ENCODE measurements at places on chromosomes 13 and 19.

DNA sequence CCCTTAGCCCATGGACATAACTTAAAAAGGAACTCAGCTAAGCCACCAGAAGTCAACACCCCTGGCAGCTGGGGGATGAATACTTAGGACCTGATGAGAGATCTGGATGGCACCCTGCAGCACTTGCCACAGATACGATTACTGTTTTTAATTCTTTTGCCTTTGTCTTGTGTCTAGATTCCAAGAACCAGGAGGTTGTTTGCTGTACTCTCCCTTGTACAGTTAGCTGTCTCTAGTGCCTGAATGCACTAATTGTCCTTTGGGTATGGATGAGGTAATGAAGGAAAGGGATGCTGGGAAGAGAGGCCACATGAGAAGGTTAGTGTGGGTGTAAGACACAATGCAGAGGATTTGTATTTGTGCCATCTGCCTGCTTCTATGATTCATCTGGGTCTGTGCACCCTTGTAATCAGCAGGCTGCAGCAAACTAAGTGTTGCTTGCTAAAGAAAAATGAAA is 385.8 kb downstream of the KCNRG start:
- no peak for DNase-seq

DNA sequence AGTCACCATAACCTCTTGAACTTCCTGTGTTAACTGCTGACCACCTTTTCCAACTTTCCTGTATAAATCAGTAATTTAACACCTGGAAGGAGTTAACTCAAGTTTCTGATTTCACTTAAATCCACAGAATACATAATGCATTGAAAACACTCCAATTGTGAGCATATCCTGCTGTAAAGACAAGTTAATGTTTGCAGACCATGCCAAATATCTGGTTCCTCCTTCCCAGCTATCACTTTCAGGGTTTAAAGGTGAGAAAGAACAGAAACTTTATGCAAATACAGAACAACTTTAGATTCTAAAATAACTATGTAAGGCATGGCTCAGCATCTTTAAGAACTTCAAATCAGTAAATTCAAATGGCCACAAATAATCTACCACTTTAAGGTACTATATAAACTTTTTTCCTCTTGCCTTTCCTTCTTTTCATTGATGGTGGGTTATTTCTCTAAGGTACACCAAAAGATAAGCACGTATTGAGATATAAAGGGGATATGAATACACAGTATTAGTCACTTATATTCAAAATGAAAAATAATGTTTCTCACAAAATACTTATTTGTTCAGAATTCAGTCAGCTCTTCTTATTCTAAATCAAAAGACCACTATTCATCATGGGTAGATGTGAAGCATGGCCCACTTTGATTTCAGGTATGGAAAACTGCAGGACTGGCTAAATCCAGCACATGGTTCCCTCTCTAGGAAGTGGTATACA is 6.6 kb upstream of the TPTE2 start:
- DNase-seq: no peak

DNA sequence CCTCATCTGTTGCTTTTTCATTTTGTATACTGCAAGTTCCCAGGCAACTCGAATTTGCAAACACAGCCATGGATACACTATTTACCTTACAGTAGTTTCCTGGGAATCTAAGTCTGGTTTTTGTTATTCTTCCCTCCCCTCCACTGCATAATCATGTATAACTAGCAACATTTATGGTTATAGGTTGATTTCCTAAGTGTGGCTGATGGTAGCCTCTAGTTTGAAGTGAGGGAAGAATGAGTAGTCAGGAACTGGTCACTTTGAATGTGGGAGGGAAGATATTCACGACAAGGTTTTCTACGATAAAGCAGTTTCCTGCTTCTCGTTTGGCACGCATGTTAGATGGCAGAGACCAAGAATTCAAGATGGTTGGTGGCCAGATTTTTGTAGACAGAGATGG is at the start of gene KCNRG:
KCNRG (plus strand) TSS at position 187 of the 400 bp plus-strand sequence; CDS start at position 237, 50 bp downstream.
- DNase-seq: no peak

- no peak for DNase-seq
These were observed 1011.0 kb upstream of the MIR17HG start for GRCh38 chr13:90336507-90336906.

DNA sequence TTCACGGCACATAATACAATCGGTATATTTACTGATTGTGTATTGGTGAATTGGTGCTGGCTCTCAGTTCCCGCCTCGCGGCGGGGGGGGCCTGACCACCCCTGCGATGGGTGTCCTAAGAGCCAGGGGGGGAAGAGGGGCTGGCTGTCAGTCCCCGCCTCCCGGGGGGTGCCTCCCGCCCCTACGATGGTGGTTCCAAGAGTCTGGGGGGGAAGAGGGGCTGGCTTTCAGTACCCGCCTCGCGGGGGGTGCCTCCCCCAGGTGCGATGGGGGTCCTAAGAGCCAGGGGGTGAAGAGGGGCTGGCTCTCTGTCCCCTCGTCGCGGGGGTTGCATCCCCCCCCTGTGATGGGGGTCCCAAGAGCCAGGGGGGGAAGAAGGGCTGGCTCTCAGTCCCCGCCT is 2321.8 kb upstream of the PCDH20 start:
- DNase-seq: no peak

DNA sequence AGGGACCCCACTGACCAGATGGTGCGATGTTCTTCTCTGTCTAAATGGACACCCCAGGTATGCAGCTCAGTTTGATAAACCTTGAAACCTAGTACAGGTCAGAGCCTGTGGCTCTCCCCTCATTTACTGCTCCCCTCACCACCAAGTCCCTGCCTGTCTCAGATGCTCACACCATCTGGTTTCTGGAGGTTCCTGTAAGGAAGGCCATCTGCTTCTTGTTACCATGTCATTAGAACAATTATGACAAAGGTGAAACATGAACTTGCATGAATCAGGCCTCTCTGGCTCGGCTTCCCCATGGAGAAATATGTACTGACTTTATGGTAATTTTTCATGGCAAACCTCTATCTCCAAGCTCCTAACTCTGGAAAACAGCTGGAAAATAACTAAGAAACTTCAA is 965.7 kb downstream of the UQCRFS1 start:
- DNase-seq: no peak

DNA sequence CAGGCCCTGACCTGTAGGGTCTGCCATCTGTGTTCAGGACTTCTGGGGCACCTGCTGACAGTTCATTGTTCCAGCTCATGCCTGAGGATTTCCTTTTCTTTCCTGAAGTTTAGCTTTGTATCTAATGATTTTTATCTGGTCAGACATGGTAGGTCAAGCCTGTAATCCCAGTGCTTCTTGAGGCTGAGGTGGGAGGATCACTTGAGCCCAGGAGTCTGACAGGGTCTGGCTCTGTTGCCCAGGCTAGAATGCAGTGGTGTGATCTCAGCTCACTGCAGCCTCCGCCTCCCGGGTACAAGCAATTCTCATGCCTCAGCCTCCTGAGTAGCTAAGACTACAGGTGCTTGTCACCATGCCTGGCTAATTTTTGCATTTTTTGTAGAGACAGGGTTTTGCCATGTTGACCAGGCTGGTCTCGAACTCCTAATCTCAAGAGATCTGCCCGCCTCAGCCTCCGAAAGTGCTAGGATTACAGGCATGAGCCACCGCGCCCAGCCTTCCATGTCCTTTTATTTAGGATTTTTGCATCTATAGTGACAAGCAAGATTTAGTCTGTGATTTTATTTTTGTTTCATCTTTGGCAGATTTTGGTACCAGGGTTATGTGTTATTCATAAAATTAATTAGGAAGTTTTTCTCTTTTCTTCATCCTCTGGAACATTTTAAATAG is 33.2 kb downstream of the CHST8 start:
- DNase-seq: no peak

DNA sequence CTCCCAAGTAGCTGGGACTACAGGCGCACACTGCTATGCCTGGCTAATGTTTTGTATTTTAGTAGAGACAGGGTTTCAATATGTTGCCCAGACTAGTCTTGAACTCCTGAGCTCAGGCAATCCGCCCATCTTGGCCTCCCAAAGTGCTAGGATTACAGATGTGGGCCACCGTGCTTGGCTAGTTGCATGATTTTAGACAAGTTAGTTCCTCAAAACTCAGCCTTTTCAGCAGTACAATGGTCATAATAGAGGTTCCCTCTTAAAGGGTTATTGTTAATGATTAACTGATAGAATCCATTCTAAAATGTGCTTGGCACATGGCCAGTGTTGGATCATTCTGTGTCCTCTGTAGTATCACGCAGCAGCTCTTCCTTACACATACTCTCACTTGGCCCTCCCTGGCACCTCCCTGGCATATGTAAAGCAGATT is 19.5 kb upstream of the IFT88 start:
- DNase-seq: no peak

GRCh38 chr13:46633416-46633815 is 80.4 kb downstream of the LRCH1 start:
- DNase-seq: no peak

- DNase-seq: no peak
These were observed 6.3 kb downstream of the ARGLU1 start for GRCh38 chr13:106561551-106562170.

- no peak for DNase-seq
These were observed 11.5 kb upstream of the WBP4 start for GRCh38 chr13:41049480-41050440.

- no peak for DNase-seq
These were observed 90.6 kb downstream of the KL start for GRCh38 chr13:33106656-33107360.

DNA sequence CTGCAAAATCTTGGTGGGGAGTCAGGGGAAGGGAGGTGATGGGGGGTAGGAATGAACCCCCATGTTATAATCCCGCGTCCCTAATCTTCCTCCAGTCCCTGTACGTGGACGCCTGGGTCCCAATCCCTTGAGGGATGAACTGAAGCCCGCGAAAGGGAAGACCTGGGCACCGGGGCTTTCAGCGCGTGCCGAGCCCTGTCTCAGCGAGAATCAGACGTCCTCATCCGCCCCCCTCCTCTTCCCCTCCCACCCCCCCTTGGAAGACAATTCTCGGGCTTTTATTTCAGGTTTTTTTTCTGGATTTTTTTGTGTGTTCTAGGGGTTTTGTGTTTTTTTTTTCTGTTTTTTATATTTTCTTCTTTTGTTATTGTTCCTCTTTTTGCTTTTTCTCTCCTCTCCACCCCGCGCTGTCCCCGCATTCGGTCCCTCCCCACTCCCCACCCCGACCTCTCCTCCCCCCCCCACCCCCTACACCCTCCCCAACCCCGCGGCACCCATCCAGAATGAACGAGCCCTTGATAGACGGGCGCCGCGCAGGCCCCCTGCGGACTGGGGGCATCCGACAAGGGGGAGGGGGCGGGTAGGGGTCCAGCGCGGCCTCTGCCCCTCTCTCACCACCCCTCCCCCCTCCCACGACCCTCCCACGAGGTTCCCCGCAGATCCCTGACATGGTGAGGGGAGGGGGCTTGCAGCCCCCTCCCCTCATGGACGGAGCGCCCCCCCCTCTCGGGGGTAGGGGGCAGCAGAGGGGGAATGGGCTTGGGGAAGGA is 10.3 kb downstream of the C19orf81 start:
- DNase-seq: no peak

GRCh38 chr19:6503407-6504201 is 1.5 kb upstream of the TUBB4A start:
- no peak for DNase-seq

- no peak for DNase-seq
These were observed 113.4 kb upstream of the UQCRFS1 start for GRCh38 chr19:29326351-29326750.

- DNase-seq: no peak
These were observed 7.8 kb downstream of the MIR17HG start for GRCh38 chr13:91355099-91355825.

GRCh38 chr19:2457394-2458037 is 757 bp upstream of the LMNB2 start:
- DNase-seq: no peak

GRCh38 chr13:42405665-42406390 is 133.9 kb downstream of the AKAP11 start:
- DNase-seq: no peak

DNA sequence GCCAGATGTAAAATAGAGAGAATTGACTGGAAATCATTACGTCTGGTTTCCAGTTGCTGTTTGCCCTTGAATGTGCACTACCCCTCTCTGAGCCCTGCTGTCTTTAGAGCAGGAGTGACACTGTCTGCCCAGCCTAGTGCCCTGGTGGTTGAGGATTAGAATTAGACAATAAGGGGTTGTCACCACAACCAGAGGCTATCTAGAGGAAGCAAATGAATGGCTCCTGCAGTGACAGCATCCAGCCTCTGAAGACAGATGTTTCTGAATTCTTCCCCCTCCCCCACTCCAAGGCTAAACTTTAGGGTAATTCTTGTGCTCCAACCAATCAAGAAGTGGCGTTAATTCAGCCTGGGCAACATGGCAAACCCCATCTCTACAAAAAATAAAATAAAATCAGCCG is 2.0 kb downstream of the RAB8A start:
- no peak for DNase-seq

- no peak for DNase-seq
These were observed 12.7 kb downstream of the NKPD1 start for GRCh38 chr19:45147835-45148676.

DNA sequence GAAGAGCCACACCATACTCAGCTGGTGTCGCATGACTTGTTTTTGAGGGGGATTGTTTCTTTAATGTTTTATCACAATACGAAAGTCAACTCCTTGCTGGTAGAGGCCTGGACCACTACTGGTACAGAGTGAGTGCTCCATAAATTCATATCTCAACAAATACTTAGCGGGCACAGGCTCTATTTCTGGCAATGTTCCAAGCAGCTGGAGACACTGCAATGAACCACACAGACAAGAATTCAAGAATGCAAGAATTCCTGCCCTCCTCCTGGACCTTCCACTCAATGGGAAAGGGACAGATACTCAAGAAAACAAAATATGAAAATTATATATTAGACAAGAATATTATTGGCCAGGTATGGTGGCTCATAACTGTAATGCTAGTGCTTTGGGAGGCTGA is 5.1 kb upstream of the FXYD5 start:
- DNase-seq: no peak
